ENCODE measurements at places on chromosomes 7 and 10. TPM values are rescaled to one million over a fixed set of nuclear protein-coding genes. Genes with fewer than 3 reads are reported as not detected.

DNA sequence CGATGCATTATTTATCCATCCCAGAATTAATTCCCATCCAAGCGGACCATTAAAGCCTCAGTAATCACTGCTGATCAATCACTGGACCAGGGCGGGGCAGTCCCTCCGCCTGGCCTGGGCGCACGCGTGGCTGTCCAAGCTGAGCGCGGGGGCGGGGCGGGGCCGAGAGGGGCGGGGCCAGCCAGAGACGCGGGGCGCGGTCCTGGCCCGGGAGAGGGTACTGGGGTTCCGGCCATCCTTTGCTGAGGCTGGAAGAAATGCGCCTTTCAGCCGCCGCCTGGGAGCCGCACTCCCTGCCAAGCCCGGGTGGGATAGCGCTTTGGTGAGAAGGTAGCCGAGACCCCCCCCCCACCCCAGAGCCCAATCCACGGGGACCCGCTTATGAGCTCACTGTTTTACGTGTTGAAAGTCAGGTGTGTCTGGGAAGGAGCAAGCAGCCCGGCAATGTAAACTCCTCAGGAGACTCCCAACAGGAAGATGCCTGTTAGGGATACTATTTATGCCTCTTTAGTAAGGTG, at the start of gene ARHGAP22:
TSS of gene ARHGAP22 (minus strand) at position 83 of the 518 bp plus-strand sequence. CDS start 277 bp downstream, outside the sequence.
- H3K27ac ChIP-seq: no peak within 1 kb of the TSS
- no peaks in the 10 kb centered on the region for H3K36me3 ChIP-seq
- peak within 1 kb of the TSS; percentile 62 for H3K4me3 ChIP-seq
- no peaks in the 10 kb centered on the region for H3K4me1 ChIP-seq

- peaks cover 17% of the 10 kb centered on the region for H3K27me3 ChIP-seq
- H3K36me3 ChIP-seq: no peaks in the 10 kb centered on the region
- DNase-seq: no peak
- H3K4me3 ChIP-seq: peak within 1 kb of the TSS; percentile 61
- peaks cover 38% of the 10 kb centered on the region for H3K4me1 ChIP-seq
- H3K27ac ChIP-seq: no peak within 1 kb of the TSS
Observed at GRCh38 chr10:101229266-101230182, at the start of gene LBX1. Gene LBX1, minus strand, starts transcription at chr10:101229463. Its CDS starts 648 bp downstream, at chr10:101228815.

DNA sequence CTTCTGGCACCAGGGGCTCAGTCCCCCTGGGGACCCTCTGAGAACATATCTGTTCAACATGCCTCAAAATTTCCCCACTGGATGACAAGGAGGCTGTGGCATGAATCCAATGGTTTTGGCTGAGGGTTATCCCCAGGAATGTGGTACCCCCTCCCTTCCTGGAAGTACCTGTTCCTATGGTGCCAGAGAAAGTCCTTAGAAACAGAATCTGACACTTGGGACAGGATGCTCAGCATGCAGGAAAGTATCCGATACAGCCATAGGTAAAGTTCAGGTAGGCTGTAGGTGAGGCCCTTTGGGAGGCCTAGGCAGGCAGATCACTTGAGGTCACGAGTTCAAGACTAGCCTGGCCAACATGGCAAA, 42.7 kb upstream of the A1CF start:
- H3K36me3 ChIP-seq: no peaks in the 10 kb centered on the region
- H3K4me1 ChIP-seq: no peaks in the 10 kb centered on the region
- DNase-seq: peak; percentile 34
- H3K27ac ChIP-seq: peak overlapping the region; percentile 56
- H3K4me3 ChIP-seq: no peak overlapping the region

The TSPAN33 gene
- 3.9 TPM for total RNA-seq

DNA sequence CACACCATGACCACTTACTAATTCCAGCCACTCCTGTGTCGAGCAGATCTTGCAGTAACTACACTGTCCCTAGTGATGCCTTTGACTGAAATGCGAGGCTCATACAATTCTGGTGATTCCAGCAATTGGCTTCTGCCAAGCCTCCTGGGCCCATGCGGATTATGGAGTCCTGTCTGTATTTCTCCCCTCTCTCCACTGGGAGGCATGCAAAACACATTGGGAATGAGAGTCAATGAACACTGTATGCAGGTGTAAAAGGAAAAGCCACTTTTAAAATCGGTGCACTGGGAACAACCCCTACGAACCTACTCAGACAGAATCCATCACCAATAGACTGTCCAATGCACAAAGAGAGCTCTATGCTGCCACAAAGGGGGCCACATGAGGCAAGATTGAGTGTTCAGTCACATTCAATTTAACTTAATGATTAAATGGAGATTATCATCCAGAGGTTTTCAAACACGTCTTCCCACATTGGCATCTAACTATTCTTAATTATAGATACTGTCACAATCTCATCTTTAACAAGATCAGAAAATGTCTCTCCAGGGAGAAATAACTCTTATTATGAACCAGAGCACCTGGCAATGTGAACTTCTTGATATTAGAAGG, 550.6 kb downstream of the GLRX3 start:
- no peaks in the 10 kb centered on the region for H3K4me1 ChIP-seq
- no peaks in the 10 kb centered on the region for H3K27me3 ChIP-seq
- H3K36me3 ChIP-seq: no peaks in the 10 kb centered on the region
- no peak for DNase-seq
- H3K27ac ChIP-seq: no peak overlapping the region

The PNLIPRP2 gene
- not detected for total RNA-seq

- H3K4me3 ChIP-seq: no peak overlapping the region
- no peak for DNase-seq
Observed at GRCh38 chr7:94832051-94832450, 75.3 kb upstream of the PPP1R9A start.

DNA sequence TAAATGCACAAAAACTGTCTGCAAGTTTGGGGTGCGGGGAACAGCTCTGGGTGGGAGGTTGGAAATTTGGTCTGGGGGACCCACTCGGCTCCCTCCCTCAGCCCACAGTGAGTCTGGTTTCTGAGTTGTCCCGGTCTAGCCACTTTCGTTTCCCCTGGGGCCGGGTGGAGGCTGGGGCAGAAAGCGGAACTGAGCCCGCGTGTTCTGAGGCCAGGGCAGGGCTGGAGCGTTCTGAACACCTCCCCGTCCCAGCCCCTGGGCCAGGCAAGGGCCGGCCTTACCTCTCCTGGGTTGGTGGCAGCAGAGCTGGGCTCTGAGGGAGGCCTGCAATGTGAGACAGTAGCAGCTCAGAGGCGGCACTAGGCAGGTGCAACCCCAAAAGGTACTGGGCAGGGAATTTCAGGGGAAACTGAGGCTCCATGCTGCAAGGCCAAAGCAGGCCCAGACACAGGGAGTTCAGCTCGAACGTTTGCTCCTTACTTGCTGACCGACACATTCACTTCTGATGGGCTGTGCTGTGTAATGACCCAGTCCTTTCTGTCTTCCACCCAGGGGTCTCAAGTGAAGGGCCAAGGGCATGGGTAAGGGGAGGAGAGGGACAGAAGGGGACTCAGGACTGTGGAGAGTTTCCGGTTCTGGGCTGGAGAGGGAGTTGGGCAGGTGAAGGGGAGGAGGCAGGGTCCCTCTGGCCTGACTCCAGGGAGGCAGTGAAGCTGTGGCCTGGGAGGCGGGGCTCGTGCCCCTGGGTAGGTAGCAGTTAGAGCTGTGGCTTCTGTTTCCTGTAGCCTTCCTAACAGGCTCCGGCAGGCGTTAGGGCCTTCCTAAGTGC, 3.0 kb downstream of the IRF5 start:
- DNase-seq: no peak
- no peak overlapping the region for H3K4me3 ChIP-seq
- no peaks in the 10 kb centered on the region for H3K4me1 ChIP-seq
- no peaks in the 10 kb centered on the region for H3K36me3 ChIP-seq
- H3K27ac ChIP-seq: no peak overlapping the region

DNA sequence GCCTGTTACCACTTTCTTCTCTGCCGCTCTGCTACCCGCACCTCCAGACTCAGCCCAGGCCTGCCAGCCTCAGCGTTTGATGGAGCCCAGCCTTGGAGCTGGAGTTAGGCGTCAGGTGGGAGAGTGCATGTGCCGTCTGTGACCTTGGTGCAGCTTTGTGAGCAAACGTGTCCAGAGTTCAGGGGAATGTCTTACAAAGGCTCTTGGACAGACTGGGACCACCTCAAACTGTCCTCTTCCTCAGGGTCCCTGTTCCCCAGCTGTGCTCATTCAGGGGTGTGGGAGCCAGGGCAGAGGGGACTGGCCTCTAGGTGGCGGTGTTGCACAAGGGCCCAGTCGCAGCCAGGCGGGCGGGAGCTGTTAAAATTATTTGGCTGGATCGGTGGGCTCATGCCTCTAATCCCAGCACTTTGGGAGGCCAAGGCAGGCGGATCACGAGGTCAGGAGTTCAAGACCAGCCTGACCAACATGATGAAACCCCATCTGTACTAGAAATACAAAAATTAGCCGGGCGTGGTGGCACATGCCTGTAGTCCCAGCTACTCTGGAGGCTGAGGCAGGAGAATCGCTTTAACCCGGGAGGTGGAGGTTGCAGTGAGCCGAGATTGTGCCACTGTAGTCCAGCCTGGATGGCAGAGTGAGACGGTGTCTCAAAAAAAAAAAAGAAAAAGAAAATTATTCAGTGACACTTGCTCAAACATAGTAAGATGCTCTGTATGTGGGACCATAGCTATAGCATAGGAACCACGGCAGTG, 89.2 kb downstream of the ADCY1 start:
- peak; percentile 55 for DNase-seq
- no peak overlapping the region for H3K27ac ChIP-seq
- H3K27me3 ChIP-seq: no peaks in the 10 kb centered on the region
- no peak overlapping the region for H3K4me3 ChIP-seq

The WASL gene
- 37.8 TPM for total RNA-seq

DNA sequence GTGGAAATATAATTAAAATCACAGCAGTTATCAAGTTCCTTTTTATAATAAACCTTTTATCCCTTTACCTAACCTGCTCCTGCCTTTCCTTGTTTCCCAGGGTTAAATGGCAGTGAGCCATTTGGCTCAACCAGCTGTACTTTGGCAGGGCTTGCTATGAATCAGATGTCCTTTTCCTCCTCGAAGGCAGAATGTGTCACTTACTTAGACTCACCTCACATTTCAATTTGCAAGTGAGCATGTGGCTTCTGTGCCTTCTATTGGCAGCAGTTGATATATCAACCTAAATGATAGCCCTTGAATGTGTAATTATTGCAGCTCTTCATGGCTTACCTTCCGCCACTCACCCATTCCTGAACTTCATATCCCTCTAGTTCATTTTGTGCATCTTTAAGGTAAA, 301.7 kb downstream of the CSTF2T start:
- peak; percentile 74 for DNase-seq
- no peak overlapping the region for H3K4me3 ChIP-seq
- peak overlapping the region; percentile 0 for H3K27ac ChIP-seq
- H3K4me1 ChIP-seq: peaks cover 8% of the 10 kb centered on the region
- no peaks in the 10 kb centered on the region for H3K27me3 ChIP-seq

The NACAD gene
- total RNA-seq: 1.2 TPM

DNA sequence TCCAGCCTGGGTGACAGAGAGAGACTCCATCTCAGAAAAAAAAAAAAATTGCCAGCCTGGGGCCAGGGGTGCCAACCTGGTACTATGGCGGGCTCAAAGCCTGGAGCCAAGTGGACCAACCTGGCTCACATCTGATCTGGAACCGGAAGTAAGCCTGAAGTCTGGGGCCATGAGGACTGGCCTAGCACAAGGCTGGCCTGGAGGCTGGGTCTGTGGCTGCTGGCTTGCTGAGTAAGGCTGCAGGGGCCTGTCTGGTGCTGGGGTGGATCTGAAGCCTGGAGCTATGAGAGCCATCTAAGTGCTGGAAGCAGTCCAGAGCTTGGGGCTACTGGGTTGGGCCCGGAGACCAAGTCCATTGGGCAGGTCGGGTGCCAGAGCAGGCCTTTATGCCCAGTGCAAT, 84.9 kb downstream of the CCDC3 start:
- no peak overlapping the region for H3K27ac ChIP-seq
- no peak overlapping the region for H3K4me3 ChIP-seq
- no peak for DNase-seq
- H3K27me3 ChIP-seq: no peaks in the 10 kb centered on the region
- H3K36me3 ChIP-seq: no peaks in the 10 kb centered on the region
- no peaks in the 10 kb centered on the region for H3K4me1 ChIP-seq

GRCh38 chr7:130903358-130903974, 169.5 kb upstream of the KLF14 start:
- peaks cover 11% of the 10 kb centered on the region for H3K4me1 ChIP-seq
- H3K36me3 ChIP-seq: no peaks in the 10 kb centered on the region
- no peaks in the 10 kb centered on the region for H3K27me3 ChIP-seq
- DNase-seq: no peak
- peak overlapping the region; percentile 19 for H3K4me3 ChIP-seq

- no peak overlapping the region for H3K27ac ChIP-seq
- DNase-seq: no peak
- H3K27me3 ChIP-seq: no peaks in the 10 kb centered on the region
- H3K4me1 ChIP-seq: no peaks in the 10 kb centered on the region
- H3K4me3 ChIP-seq: no peak overlapping the region
- H3K36me3 ChIP-seq: no peaks in the 10 kb centered on the region
Observed at GRCh38 chr10:64537928-64538327, 1016.7 kb downstream of the REEP3 start.

DNA sequence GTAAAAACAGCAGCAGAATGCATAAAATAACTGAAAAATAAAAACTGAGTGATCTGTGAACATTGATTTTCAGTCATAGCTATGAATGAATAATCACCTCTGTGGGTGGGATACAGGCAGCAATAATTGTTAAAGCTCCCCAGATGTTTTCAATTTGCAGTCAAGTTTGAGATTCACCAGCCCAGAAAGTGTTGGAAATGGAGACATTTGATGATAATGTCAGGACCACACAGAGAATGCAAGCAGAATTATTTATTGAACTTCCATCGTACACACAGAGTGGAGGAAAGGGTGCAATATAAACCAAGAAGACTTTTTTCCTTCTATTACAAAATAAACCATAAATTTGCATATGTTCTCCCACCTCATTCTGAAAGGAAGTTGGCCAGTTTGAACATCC, 601.7 kb downstream of the ANKRD7 start:
- no peaks in the 10 kb centered on the region for H3K27me3 ChIP-seq
- H3K4me3 ChIP-seq: no peak overlapping the region
- H3K36me3 ChIP-seq: no peaks in the 10 kb centered on the region
- DNase-seq: no peak
- no peaks in the 10 kb centered on the region for H3K4me1 ChIP-seq

GRCh38 chr7:150951521-150951920, 26.6 kb downstream of the KCNH2 start:
- H3K4me1 ChIP-seq: peaks cover 7% of the 10 kb centered on the region
- no peak overlapping the region for H3K4me3 ChIP-seq
- no peaks in the 10 kb centered on the region for H3K27me3 ChIP-seq
- H3K36me3 ChIP-seq: no peaks in the 10 kb centered on the region

- H3K36me3 ChIP-seq: no peaks in the 10 kb centered on the region
- H3K4me1 ChIP-seq: no peaks in the 10 kb centered on the region
- DNase-seq: peak; percentile 14
- H3K27me3 ChIP-seq: no peaks in the 10 kb centered on the region
- H3K4me3 ChIP-seq: no peak overlapping the region
Observed at GRCh38 chr7:30935569-30935877, 23.9 kb downstream of the AQP1 start.

The TMEM139 gene
- total RNA-seq: 1.4 TPM

The CPA4 gene
- total RNA-seq: 2.0 TPM

- H3K27me3 ChIP-seq: no peaks in the 10 kb centered on the region
- no peak overlapping the region for H3K4me3 ChIP-seq
- peaks cover 16% of the 10 kb centered on the region for H3K4me1 ChIP-seq
- H3K36me3 ChIP-seq: no peaks in the 10 kb centered on the region
Observed at GRCh38 chr10:91690996-91691676, 58.3 kb upstream of the PPP1R3C start.
